Gastroesophageal sphincter (tissue), 4 donors: ENCODE measurements at places on chromosomes 7 and 10. TPM values are rescaled to one million over a fixed set of nuclear protein-coding genes. Genes with fewer than 3 reads are reported as not detected.
A peak's percentile ranks its signal among the peaks of the same experiment; 100 is the strongest.

The OR13A1 gene
- not detected for total RNA-seq

GRCh38 chr7:41624818-41625217 lies 78.1 kb downstream of the INHBA start:
- ATAC-seq, result peak; percentile 48

DNA sequence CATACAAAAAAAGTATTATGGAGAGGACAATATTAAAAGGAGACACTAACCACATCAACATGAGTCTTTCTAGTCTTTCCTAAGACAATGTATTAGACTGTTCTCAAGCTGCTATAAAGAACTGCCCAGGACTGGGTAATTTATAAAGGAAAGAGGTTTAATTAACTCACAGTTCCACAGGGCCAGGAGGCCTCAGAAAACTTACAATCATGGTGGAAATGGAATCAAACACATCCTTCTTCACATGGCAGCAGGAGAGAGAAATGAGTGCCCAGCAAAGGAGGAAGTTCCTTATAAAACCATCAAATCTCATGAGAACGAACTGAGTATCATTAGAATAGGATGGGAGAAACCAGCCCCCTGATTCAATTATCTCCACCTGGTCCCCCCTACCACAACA lies 25.7 kb downstream of the CACNA2D1 start:
- no peak for ATAC-seq

GRCh38 chr10:34473174-34474008 lies 341.7 kb downstream of the PARD3 start:
- no peak for ATAC-seq

The OR6V1 gene
- total RNA-seq, result not detected

GRCh38 chr7:30733691-30734090 lies 18.2 kb upstream of the INMT start:
- ATAC-seq, result no peak

- ATAC-seq, result no peak
Measured at GRCh38 chr10:34016576-34016975, 682.1 kb upstream of the NRP1 start.

DNA sequence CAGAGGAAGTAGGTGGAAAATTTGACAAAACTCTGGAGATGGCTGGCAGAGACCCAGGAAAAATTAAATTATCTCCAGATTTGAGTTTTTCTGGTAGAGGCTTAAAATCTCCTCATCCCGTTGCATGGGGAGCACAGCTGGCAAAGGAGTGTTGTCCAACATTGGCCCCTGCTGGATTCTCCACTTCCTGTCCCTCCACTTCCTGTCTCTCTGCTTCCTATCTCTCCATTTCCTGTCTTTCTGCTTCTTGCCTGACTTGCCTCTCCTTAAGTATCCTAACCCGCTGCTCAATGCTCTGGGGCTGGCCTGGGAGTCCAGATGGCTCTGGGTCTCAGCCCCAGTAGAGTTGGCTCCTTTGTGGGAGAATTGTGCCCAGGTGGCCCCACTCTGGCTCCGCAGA lies 65.8 kb upstream of the EMX2 start:
- peak; percentile 49 for ATAC-seq

- no peak for ATAC-seq
Measured at GRCh38 chr10:18455086-18455884, 196.1 kb downstream of the NSUN6 start.

DNA sequence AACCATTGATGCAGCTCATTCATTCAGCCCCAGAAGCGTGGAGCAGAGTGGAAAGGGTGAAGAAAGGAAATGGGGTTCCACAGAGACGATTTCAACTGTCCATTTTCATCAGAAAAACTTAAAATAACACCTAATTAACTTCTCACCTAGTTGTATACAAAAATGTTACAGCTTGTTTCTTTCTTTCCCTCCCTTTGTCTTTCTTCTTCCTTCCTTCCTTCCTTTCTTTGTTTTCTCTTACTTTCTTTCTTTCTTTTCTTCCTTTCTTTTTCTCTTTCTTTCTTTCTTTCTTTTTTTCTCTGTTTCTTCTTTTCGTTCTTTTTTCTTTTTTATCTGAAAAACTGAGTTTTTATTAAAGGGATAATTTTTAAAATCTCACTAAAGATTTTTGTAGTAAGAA lies 105.9 kb upstream of the GNAI1 start:
- no peak for ATAC-seq

GRCh38 chr10:117274509-117274908 lies 33.6 kb downstream of the SLC18A2 start:
- no peak for ATAC-seq

DNA sequence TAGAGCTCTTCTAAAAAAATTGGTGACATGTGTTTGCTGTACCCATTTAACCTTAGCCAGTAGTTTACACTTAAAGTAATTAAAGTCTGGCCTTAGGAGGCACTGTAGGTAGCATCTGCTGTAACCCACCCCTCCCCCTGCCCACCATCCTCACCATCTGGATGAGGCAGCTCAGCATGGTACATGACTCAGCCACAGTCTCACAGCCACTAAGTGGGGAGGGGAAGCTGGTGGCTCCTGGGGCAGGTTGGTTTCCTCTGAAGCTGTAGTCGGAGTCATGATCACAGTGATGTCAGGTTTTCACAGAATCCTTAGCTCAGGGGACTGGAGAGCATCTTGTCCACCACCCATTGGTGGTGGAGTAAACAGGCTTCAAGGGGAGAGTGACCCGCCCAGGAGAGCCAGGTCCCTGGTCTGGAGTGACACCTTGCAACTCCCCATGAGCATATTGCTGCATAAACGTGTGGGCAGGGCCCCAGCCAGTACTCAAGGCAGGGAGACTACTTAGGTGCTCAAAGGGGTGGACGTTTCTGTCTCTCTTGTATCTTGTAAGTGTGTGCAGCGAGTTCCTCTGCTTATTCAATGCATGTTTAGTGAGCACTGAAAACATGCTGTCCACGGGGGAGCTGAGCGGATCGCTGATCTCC lies 125.9 kb downstream of the GRK5 start:
- ATAC-seq, result no peak

The PHYH gene
- total RNA-seq, result 40.7 TPM

DNA sequence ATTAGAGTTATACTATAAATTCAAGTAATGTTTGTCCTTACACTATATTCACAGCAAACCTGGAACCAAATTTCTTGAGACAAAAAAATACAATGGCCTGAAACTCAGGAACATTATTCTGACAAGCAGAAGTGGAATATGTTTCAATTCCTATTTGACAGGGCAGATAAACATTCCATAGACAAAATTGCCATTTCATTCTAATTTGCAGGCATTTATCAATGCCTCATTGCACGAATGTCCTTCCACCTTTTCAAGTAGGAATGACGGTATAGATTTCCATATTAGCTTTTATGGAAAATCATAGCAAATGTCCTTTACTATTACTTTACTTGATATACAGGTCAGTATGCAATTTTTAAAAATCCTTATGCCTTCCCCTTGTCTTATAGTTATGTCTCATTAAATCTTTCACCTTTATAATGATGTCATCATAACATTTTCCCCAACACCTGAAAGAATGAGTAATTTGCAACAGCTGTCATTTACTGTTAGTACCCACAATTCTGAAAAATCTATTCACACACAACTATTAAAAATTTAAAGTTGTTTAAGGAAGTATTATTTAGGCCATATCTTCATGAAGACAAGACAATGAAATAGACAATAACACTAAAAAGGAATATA lies 299.7 kb upstream of the SEMA3C start:
- no peak for ATAC-seq

DNA sequence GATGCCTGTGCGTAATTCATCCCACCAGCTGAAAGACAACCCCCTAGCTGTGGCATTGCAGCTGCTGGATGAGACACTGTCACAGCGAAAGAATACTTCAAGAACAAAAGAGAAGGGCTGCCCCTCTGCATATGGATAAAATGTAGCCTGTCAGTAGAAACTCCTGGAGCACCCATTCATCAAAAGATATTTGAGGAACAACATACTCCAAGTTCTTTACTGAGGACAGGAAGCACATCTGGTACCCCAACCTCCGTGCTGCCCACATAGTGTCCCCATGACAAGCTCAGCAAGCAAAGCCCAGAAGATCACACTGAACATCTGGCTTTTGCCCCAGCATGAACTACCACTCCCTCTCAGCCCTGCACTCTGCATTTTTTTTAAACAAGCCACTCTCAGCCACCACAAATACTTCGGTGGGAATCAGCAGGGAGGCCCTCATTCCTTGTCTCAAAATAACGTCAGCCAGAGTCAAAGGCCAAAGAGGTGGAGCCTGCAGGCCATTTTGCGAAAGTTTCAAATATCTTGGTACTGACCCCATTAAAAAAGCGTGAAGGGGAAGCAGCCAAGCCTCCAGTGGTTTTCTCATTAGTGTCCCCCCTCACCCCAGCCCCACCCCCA lies 1.7 kb downstream of the CREB3L2 start:
- ATAC-seq, result peak; percentile 12

DNA sequence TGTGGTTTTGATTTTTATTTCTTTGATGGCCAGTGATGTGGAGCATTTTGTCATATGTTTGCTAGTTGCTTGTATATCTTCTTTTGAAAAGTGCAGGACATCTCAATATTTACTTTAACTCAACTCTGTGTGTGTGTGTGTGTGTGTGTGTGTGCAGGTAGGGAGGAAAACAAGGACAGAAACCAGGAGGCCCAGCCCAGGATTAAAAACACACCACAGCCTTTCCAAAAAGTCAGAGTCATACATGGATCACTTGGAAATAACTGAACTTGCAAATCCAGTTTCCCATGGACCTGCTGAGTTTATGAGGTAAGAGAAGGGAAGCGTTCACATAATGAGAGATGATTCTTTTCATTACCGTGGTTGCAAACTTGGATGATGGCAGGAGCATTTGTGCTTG lies 189.9 kb upstream of the LYZL1 start:
- no peak for ATAC-seq

- ATAC-seq, result no peak
Measured at GRCh38 chr10:59617996-59618395, 91.7 kb downstream of the SLC16A9 start.

The VSTM2A gene
- not detected for total RNA-seq

- ATAC-seq, result peak; percentile 74
Measured at GRCh38 chr10:133009218-133009950, 67.0 kb upstream of the CFAP46 start.

The NPC1L1 gene
- total RNA-seq, result 0.27 TPM

- ATAC-seq, result no peak
Measured at GRCh38 chr7:127961786-127962453, 69.3 kb downstream of the LRRC4 start.

The OR2A42 gene
- 0.39 TPM for total RNA-seq

DNA sequence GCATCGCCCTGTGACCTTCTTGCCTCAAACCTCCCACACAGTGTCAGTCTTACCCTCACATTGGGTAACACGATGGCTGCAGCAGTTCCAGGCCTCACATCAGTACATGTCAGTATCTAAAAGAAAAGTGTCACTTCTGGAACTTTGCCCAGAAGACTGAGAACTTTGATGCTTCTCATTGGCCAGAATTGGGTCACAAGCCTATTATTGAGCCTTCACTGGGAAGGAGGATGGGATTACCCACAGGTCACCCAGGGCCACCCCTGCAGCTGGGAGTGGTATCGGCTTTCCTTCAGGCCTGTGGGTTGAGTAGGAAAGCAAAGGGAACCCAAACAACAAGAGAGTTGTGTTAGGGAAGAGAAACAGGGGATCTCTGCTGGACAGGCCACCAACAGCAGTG lies 111.5 kb downstream of the NPY start:
- no peak for ATAC-seq

DNA sequence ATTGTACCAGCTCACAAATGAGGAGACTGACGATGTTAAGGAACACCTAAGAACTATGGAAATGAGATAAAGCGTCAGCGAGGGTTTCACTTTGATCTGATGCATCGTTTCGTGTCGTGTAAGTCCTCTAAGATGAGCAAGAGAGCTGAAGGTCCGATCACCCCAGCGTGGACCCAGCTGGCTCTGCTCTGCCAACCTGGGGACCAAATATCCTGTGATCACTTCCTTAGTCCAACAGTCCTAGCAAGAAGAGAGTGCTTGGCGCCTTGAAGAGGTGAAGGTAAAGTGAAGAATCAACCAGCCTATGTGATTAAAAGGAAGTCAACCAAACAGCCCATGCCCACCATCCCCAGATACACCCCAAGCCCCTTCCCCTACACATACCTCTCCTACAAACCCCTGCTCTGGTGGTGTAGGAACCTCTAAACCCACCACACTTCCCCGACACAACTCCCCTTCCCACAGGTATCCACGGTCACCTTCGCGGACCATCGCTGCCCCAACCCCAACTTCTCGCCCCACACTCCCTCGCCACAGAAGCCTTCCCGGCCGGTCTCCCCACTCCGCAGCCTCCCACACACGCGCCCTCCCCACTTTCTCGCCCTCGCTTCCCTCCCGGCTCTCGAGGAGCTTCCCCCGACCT lies 722 bp downstream of the UPF2 start:
- no peak for ATAC-seq

The CABCOCO1 gene
- total RNA-seq, result 0.94 TPM

The DPP6 gene
- 40.0 TPM for total RNA-seq

The IGF2BP3 gene
- total RNA-seq, result 0.35 TPM

DNA sequence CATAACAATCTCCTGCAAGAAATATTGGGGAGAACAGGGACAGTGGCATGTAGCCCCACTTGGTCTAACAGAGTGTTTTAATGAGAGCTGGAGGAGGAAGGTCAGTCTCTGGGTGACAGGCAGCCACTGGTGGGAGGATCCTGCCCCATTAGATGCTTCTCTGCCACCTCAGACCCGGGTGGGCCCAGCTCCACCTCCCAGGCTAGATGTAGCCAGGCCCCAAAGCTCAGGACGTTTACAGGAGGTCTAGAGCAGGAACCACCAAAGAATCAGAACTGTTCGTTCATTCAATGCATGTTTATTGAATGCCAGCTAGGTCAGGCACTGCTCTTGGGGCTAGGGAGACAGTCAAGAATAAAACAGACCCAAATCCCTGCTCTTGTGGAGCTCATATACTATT lies 28.4 kb upstream of the GPNMB start:
- no peak for ATAC-seq

The SKIDA1 gene
- 6.5 TPM for total RNA-seq

GRCh38 chr10:28722065-28722803 lies 44.9 kb downstream of the BAMBI start:
- peak; percentile 41 for ATAC-seq

The ZNF736 gene
- total RNA-seq, result 6.1 TPM

DNA sequence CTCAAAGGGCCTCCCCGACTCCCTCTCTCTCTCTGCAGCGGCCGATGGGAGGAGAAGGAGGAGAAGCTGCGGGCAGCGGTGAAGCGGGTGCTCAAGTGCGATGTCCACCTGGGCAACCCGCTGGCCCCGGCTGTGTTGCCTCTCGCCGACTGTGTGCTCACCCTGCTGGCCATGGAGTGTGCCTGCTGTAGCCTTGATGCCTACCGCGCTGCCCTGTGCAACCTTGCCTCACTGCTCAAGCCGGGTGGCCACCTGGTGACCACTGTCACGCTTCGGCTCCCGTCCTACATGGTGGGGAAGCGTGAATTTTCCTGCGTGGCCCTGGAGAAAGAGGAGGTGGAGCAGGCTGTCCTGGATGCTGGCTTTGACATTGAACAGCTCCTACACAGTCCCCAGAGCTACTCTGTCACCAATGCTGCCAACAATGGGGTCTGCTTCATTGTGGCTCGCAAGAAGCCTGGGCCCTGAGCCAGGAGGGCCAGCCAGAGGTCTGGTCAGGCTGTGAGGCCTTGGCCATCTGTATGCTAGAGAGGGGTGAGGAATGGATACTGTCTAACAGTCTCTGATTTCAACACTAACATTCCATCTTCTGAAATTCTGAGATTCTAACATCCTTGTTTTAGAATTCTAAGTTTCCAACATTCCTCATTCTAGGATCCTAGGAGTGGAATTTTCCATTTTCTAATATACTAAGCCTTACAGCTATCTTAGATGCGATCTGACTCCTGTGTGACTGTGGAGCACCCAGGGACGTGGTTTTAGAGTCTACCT lies 3.6 kb downstream of the INMT start:
- peak; percentile 31 for ATAC-seq
